Stimulated activated CD4-positive, alpha-beta T cell treated with anti-CD3 and anti-CD28 coated beads, Interleukin-1b, Interleukin-23, amount 100 ng/mL, for 1 hour (primary cell): ENCODE measurements at places on chromosomes 7 and 10.

DNA sequence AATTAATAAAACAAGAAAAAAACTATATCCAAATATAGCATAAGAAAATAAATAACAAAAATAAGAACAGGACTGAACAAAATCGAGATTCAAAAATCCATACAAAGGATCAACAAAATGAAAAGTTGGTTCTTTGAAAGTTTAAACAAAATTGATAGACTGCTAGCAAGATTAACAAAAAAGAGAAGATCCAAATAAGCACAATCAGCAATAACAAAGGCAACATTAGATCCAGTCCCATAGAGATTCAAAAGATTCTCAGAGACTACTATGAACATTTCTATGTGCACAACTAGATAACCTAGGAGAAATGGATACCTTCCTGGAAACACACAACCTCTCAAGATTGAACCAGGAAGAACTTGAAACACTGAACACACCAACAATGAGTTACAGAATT, 534.6 kb downstream of the PCDH15 start:
- no peak for DNase-seq

DNA sequence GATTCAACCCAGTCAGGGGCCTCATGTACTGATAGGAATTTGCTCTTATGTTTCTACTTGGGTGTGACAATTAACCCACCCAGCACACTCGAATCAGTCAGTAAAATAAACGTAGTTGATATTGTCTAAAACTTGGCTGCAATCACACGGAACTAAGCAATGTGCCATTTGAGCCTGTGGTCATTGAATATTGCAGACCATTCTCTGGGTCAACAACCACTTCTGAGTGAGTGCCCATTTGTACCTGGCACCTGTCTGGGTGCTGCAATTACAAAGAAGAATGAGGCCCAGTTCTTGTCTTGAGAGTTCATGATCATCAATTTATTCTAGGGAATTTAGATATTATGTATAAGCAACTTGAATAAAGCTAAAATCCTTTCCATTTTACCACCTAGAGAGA, 29.8 kb downstream of the NPY start:
- no peak for DNase-seq

- DNase-seq, result peak; percentile 72
These were observed at the start of gene CYTH3 for GRCh38 chr7:6272481-6273323. TSS of gene CYTH3 (minus strand) at chr7:6272624. CDS start at chr7:6272507, 117 bp downstream.

DNA sequence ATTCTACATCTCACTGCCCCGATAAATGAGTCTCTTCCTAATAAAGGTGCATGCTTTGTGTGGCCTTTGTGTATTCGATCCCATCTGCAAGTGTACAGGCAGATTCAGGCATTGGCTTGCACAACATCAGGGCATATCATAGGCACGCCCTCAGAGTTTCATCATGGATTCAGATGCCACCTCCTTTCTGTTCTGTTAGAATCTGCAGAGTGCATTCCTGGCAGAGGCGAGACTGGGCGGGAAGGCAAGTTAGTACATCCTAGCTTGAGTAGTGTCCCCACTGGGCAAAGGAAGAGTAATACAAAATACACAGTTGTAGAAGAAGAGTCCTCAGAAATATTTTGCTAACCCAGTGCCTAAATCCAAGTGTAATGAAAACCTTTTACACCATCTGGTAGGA, 346.5 kb upstream of the GALNT17 start:
- DNase-seq, result no peak

DNA sequence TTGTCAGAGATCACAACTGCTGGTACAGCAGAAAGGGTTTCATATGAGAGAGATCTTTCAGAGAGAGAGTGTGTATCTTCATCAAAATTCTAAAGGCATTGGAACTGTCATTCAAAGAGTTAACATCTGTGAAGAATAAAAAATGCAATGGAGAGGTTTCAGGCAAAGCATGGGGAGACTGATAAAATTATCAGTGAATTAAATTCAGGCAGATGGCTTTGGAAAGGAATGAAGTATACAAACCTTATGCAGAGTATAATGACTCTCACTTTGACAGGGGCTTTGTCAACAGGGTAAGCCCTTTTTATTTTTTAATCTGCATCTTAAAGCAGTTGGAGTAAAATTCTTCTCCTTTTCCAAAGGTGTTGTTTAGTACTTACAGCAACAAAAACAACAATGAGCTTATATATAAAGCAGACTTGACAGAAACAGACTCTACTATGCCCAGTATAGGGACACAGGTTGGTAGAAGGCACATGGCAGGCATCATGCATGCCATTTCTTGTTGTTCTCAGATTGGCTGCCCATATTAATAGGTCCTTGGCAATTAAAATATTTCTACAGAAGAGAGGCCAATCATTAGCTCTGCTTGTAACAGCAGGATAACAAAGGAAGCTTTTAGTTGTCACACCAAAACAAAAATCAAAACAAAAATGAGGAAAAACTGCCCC, 54.9 kb upstream of the NXPH1 start:
- no peak for DNase-seq
